Pancreas (tissue), 10 donors: ENCODE measurements at places on chromosomes 7 and 10. TPM values are rescaled to one million over a fixed set of nuclear protein-coding genes. Genes with fewer than 3 reads are reported as not detected.

- no peak overlapping the region for H3K4me3 ChIP-seq
- no peak for DNase-seq
- peaks cover 29% of the 10 kb centered on the region for H3K36me3 ChIP-seq
- no peaks in the 10 kb centered on the region for H3K4me1 ChIP-seq
- H3K27ac ChIP-seq: no peak overlapping the region
These were observed 39.1 kb downstream of the TASOR2 start for GRCh38 chr10:5723692-5724091.

- H3K27me3 ChIP-seq: no peaks in the 10 kb centered on the region
- no peak for DNase-seq
- H3K4me1 ChIP-seq: peaks cover 74% of the 10 kb centered on the region
- no peak overlapping the region for H3K4me3 ChIP-seq
These were observed 87.9 kb downstream of the RNF216 start for GRCh38 chr7:5693529-5693928.

GRCh38 chr7:55133630-55134358 is 115.0 kb downstream of the EGFR start:
- DNase-seq: no peak
- peak overlapping the region; percentile 39 for H3K27ac ChIP-seq
- H3K27me3 ChIP-seq: no peaks in the 10 kb centered on the region
- no peak overlapping the region for H3K4me3 ChIP-seq
- H3K36me3 ChIP-seq: no peaks in the 10 kb centered on the region
- H3K4me1 ChIP-seq: no peaks in the 10 kb centered on the region

- no peaks in the 10 kb centered on the region for H3K27me3 ChIP-seq
- no peaks in the 10 kb centered on the region for H3K36me3 ChIP-seq
- DNase-seq: peak; percentile 37
- H3K27ac ChIP-seq: no peak overlapping the region
- no peak overlapping the region for H3K4me3 ChIP-seq
These were observed 45.4 kb downstream of the CHST3 start for GRCh38 chr10:72009425-72010081.

DNA sequence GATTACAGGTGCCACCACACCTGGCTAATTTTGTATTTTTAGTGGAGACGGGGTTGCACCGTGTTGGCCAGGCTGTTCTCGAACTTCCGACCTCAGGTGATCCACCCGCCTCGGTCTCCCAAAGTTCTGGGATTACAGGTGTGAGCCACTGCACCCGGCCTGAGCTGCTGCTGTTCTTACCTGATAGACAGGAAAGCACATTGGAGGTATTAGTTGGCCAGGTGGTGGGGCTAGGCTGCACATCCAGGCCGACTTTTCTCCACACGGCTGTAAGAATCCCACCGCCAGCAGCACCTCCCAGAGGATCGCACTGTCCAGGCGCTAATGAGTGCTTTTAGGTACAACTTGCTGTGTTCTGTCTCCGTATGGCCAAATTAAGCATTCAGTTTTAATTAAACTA is 112.6 kb downstream of the WDR37 start:
- H3K36me3 ChIP-seq: no peaks in the 10 kb centered on the region
- no peak overlapping the region for H3K4me3 ChIP-seq
- no peak overlapping the region for H3K27ac ChIP-seq
- no peaks in the 10 kb centered on the region for H3K4me1 ChIP-seq
- no peaks in the 10 kb centered on the region for H3K27me3 ChIP-seq

GRCh38 chr10:22704942-22705341 is 9.4 kb downstream of the PIP4K2A start:
- H3K27me3 ChIP-seq: no peaks in the 10 kb centered on the region
- no peaks in the 10 kb centered on the region for H3K36me3 ChIP-seq
- no peaks in the 10 kb centered on the region for H3K4me1 ChIP-seq

GRCh38 chr7:7943951-7944350 is 24.6 kb upstream of the GLCCI1 start:
- H3K27ac ChIP-seq: no peak overlapping the region
- no peaks in the 10 kb centered on the region for H3K27me3 ChIP-seq
- no peak overlapping the region for H3K4me3 ChIP-seq

DNA sequence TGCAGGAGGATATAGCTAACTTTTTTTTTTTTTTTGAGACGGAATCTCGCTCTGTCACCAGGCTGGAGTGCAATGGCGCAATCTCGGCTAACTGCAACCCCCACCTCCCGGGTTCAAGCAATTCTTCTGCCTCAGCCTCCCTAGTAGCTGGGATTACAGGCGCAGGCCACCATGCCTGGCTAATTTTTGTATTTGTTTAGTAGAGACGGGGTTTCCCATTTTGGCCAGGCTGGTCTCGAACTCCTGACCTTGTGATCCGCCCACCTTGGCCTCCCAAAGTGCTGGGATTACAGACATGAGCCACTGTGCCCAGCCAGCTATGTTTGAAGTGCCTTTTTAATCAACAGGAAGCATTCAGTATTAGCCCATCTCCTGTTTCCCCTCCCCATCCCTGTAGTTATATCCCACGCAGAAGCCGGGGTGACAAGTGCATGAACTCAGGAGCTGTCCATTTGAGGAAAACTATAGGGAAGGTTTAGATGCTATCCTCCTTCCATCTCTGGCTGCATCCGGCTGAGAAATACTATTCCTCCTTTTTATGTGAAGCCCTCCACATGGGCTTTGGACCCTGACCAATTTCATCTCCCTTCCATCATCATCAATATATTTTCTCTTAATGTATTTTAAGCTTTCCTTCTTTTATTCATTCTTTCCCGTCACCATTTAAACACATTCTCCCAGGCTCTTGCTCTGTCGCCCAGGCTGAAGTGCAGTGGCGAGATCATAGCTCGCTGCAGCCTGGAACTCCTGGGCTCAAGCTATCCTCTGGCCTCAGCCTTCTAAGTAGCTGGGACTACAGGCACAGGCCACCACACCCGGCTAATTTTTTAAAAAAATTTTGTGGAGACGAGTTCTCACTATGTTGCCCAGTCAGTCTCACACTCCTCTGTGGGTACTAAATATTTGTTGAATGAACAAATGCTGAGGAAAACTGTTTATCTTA is 1.3 kb upstream of the POT1 start:
- H3K27me3 ChIP-seq: no peaks in the 10 kb centered on the region
- no peak overlapping the region for H3K4me3 ChIP-seq
- H3K4me1 ChIP-seq: peaks cover 9% of the 10 kb centered on the region
- H3K27ac ChIP-seq: no peak overlapping the region
- DNase-seq: no peak

GRCh38 chr10:78619115-78619851 is 449.5 kb upstream of the ZMIZ1 start:
- no peaks in the 10 kb centered on the region for H3K4me1 ChIP-seq
- H3K27ac ChIP-seq: no peak overlapping the region
- no peaks in the 10 kb centered on the region for H3K36me3 ChIP-seq
- H3K27me3 ChIP-seq: no peaks in the 10 kb centered on the region
- H3K4me3 ChIP-seq: no peak overlapping the region
- DNase-seq: no peak

GRCh38 chr10:18294633-18295032 is 154.4 kb downstream of the CACNB2 start:
- no peak overlapping the region for H3K4me3 ChIP-seq
- no peaks in the 10 kb centered on the region for H3K4me1 ChIP-seq
- no peak overlapping the region for H3K27ac ChIP-seq
- no peak for DNase-seq
- no peaks in the 10 kb centered on the region for H3K27me3 ChIP-seq

DNA sequence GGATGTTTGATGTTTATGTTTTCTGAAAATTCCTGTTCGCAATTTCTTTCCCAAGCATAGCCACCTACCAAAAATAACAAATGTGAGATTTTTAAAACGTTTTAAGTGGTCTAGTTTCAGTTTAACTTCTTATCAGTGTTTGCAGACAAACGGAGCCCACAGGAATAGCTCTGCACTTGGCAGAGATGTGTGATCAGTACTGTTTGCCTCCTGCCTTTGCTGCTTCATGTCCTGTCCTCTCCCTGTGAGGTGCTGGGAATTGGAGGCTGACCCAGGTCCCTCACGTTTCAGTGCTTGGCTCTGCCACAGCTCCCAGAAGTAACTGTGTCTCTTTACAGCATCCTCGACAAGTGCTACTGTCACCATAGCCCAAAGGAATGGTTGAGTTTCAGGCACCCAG is 1.2 kb downstream of the UCN3 start:
- H3K4me3 ChIP-seq: no peak overlapping the region
- no peaks in the 10 kb centered on the region for H3K36me3 ChIP-seq
- H3K27me3 ChIP-seq: peaks cover 6% of the 10 kb centered on the region
- H3K4me1 ChIP-seq: no peaks in the 10 kb centered on the region

GRCh38 chr7:142711746-142712616 is 37.3 kb upstream of the PRSS1 start:
- no peaks in the 10 kb centered on the region for H3K36me3 ChIP-seq
- H3K4me1 ChIP-seq: no peaks in the 10 kb centered on the region
- H3K27me3 ChIP-seq: no peaks in the 10 kb centered on the region
- DNase-seq: no peak
- H3K4me3 ChIP-seq: peak overlapping the region; percentile 7

- no peak overlapping the region for H3K4me3 ChIP-seq
- no peak overlapping the region for H3K27ac ChIP-seq
- no peaks in the 10 kb centered on the region for H3K36me3 ChIP-seq
- H3K27me3 ChIP-seq: no peaks in the 10 kb centered on the region
- no peak for DNase-seq
- no peaks in the 10 kb centered on the region for H3K4me1 ChIP-seq
These were observed 20.7 kb upstream of the PPP2R2D start for GRCh38 chr10:131880016-131880590.

DNA sequence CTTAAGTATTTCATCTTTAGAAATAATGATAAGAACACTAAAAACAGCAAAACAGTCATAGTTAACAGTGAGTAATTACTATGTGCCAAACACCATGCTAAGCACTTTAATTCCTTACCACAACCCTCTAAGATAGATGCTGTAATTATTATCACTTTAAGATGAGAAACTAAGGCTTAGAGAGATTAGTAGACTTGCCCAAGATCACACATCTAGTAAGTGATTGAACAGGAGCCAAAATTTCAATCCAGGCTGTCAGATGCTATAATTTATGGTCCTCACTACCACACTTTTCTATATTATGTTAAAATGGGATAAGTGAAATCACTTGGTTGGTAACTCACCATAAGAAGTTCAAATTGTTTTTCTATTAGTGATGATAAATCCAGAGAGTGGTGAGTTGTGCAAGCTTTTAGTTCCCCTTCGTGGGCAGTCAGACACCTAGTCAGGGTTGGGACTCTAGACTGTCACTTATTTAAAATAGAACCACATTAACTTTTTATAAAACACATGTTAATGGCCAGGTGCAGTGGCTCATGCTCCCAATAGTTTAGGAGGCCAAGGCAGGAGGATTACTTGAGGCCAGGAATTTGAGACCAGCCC is 85.9 kb upstream of the GATA3 start:
- H3K4me1 ChIP-seq: no peaks in the 10 kb centered on the region
- no peak overlapping the region for H3K4me3 ChIP-seq
- no peak for DNase-seq
- no peak overlapping the region for H3K27ac ChIP-seq

DNA sequence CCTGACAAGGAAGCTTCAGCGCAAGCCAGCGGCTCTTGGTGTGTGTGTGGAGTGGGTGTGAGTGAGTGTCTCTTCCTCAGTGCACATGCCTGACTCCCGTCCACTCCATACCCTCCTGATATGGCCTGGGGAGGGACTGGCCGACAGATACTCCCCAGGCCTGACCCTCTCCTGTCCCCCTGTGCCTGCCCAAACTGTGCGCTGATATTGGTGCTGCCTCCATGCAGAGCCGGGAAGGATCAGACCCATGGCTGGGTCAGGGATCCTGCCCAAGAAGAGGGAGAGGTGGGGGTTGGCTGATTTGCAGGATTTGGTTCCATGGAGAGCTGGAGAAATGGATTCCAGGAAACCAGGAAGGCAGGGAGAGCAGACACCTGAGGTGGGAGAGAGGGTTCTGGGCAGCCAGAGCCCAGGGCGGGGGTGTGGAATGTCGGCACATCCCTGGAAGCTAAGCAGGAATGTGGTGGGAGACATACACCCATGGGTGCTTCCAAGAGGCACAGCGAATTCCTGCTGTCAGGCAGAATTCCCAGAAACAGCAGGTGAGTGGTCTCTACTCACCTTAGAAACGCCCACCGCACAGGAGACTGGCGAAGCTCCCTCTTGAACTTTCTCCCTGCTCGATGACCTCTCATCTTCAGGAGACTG is 6.3 kb downstream of the CALML5 start:
- H3K4me3 ChIP-seq: no peak overlapping the region
- no peak for DNase-seq
- no peaks in the 10 kb centered on the region for H3K27me3 ChIP-seq
- H3K4me1 ChIP-seq: no peaks in the 10 kb centered on the region
- no peak overlapping the region for H3K27ac ChIP-seq

DNA sequence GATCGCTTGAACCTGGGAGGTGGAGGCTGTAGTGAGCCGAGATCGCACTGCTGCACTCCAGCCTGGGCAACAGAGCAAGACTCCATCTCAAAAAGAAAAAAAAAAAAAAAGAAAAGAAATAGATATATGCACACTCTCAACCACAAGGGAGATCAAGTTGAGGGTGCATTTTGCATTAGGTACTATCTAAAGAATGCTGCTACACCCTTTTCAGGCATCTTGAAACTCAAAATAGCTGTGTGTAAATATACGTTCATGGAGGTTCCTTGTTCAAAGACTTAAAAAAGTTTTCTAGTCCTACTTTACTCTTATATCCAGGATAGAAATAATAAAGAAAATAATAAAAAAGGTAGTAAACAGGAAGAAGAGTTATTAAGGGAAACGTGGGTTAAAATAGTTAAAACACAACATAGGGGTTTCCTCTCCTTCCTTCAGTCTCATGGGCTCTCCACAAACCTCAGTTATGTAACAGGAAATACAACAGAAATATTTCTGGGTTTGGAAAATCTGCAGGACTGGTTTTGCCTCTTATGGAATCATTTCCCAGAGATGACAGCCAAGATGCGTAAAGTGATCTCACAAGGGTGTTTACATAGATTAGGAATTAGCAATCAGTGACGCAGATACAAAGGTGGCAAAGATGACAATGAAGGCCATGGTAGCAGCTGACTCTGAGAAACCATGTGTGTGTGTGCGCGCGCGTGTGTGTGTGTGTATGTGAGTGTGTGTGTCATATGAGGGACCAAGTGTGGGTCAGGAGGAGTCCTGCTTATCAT is 15.1 kb downstream of the STEAP4 start:
- DNase-seq: no peak
- H3K4me1 ChIP-seq: peaks cover 5% of the 10 kb centered on the region
- peak overlapping the region; percentile 19 for H3K27ac ChIP-seq
- no peaks in the 10 kb centered on the region for H3K27me3 ChIP-seq

- no peak overlapping the region for H3K27ac ChIP-seq
- DNase-seq: no peak
- no peaks in the 10 kb centered on the region for H3K27me3 ChIP-seq
- no peaks in the 10 kb centered on the region for H3K4me1 ChIP-seq
- no peaks in the 10 kb centered on the region for H3K36me3 ChIP-seq
These were observed 20.0 kb upstream of the IFIT2 start for GRCh38 chr10:89281606-89282395.

- no peak overlapping the region for H3K4me3 ChIP-seq
- no peaks in the 10 kb centered on the region for H3K36me3 ChIP-seq
- no peaks in the 10 kb centered on the region for H3K27me3 ChIP-seq
- H3K4me1 ChIP-seq: no peaks in the 10 kb centered on the region
- no peak overlapping the region for H3K27ac ChIP-seq
These were observed 12.7 kb downstream of the XRCC2 start for GRCh38 chr7:152663148-152663740.

GRCh38 chr10:3737864-3738263 is 47.1 kb downstream of the KLF6 start:
- H3K4me3 ChIP-seq: no peak overlapping the region
- no peaks in the 10 kb centered on the region for H3K27me3 ChIP-seq
- H3K36me3 ChIP-seq: no peaks in the 10 kb centered on the region
- DNase-seq: no peak
- H3K27ac ChIP-seq: no peak overlapping the region
- H3K4me1 ChIP-seq: no peaks in the 10 kb centered on the region

IQUB gene
- total RNA-seq: 0.56 TPM

ZEB1 gene
- 4.1 TPM for total RNA-seq

FAM25G gene
- total RNA-seq: not detected

HYAL4 gene
- total RNA-seq: not detected

RPP38 gene
- 7.1 TPM for total RNA-seq

C7orf33 gene
- total RNA-seq: not detected

MUC12 gene
- not detected for total RNA-seq

UPK3B gene
- 0.87 TPM for total RNA-seq

AS3MT gene
- total RNA-seq: 3.0 TPM
